Pancreas (tissue), 10 donors: ENCODE measurements at places on chromosomes 1 and 21. TPM values are rescaled to one million over a fixed set of nuclear protein-coding genes. Genes with fewer than 3 reads are reported as not detected.

Gene CFHR1
- not detected for polyA plus RNA-seq

GRCh38 chr1:218983848-218984247, 189.8 kb upstream of the LYPLAL1 start:
- no peak for DNase-seq
- H3K36me3 ChIP-seq: no peaks in the 10 kb centered on the region
- H3K27ac ChIP-seq: no peak overlapping the region

- H3K4me3 ChIP-seq: no peak overlapping the region
- no peaks in the 10 kb centered on the region for H3K27me3 ChIP-seq
- no peaks in the 10 kb centered on the region for H3K36me3 ChIP-seq
- no peaks in the 10 kb centered on the region for H3K4me1 ChIP-seq
- no peak for DNase-seq
These were observed 53.3 kb downstream of the ARHGEF11 start for GRCh38 chr1:156992215-156992614.

DNA sequence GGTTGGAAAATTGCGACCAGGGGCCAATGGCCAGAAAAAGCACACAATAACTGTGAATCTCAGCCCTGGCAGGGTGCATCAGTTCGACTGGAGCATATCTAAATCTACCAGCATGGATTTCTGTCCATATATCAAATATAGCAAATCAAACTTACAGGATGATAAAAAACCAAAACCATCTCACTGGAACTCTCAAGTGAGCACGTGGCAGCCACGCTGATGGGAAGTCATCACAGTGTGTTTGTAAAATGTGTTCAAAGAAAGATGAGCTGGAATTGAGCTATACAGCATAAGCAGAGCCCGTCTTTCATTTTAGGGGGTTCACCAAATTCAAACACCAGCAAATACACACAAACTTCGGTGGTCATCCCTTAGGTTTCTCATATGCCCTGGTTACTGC, 610.1 kb downstream of the AJAP1 start:
- no peak for DNase-seq
- no peak overlapping the region for H3K4me3 ChIP-seq
- H3K36me3 ChIP-seq: no peaks in the 10 kb centered on the region
- H3K27ac ChIP-seq: no peak overlapping the region
- no peaks in the 10 kb centered on the region for H3K27me3 ChIP-seq
- no peaks in the 10 kb centered on the region for H3K4me1 ChIP-seq

GRCh38 chr1:168081373-168082007, 55.2 kb downstream of the GPR161 start:
- no peak overlapping the region for H3K4me3 ChIP-seq
- no peak for DNase-seq
- peaks cover 5% of the 10 kb centered on the region for H3K4me1 ChIP-seq

GRCh38 chr1:186983327-186983726, 154.6 kb downstream of the PLA2G4A start:
- H3K4me1 ChIP-seq: no peaks in the 10 kb centered on the region
- no peak overlapping the region for H3K27ac ChIP-seq
- no peak overlapping the region for H3K4me3 ChIP-seq

DNA sequence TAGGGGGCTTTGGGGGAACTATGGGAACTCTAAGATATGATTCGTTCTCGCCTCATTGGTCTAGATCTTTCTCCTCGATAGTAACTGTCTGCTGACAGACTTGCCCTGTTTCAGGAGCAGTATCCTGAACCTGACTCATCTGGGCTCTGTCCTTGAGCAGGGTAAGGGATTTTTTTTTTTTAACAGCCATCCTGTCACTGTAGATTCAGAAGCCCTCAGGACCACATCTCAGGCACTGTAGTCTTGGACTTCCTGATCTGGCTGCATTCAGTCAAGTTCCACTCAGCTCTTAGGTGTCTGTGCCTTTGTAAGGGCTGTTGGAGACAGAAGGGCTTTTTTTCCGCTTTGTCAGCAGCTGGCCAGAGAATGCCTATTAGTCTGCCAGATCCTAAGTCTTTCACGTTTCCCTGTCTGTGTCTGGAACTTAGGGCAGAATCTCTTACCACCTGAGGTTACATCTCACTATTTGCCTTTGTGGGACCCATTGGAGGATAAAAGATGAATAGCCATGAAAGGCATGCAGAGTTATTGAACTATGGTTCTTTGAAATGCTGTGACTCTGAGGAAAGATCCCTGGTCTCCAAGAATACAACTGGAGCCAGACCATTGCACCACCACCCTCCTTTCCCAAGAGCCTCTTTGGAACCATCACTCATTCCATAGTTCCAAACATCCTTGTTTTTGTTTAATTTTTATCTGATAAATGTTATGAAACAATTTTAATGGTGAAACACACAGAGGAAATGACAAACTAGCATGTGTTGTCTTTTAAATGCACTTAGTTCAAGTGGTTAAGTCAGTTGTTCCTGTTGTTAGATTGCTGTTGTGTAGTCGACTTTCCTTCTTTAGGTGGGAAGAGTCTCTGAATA, 49.7 kb upstream of the MACF1 start:
- no peaks in the 10 kb centered on the region for H3K27me3 ChIP-seq
- DNase-seq: no peak
- H3K4me3 ChIP-seq: no peak overlapping the region
- H3K36me3 ChIP-seq: no peaks in the 10 kb centered on the region

- no peaks in the 10 kb centered on the region for H3K4me1 ChIP-seq
- H3K27me3 ChIP-seq: no peaks in the 10 kb centered on the region
- peak within 1 kb of the TSS; percentile 66 for H3K27ac ChIP-seq
These were observed at the start of gene DENND2C for GRCh38 chr1:114669562-114670082. Gene DENND2C, minus strand, starts transcription at chr1:114670049. Its CDS starts 44,065 bp downstream, at chr1:114625984.

GRCh38 chr1:214898161-214898560, 184.4 kb upstream of the KCNK2 start:
- no peak overlapping the region for H3K4me3 ChIP-seq
- H3K27me3 ChIP-seq: no peaks in the 10 kb centered on the region
- no peaks in the 10 kb centered on the region for H3K36me3 ChIP-seq
- no peak overlapping the region for H3K27ac ChIP-seq

- H3K27me3 ChIP-seq: no peaks in the 10 kb centered on the region
- H3K27ac ChIP-seq: no peak overlapping the region
These were observed 7.2 kb upstream of the XCL2 start for GRCh38 chr1:168550971-168551370.
